Esophagus squamous epithelium (tissue), 5 donors: ENCODE measurements at places on chromosomes 4 and X.

DNA sequence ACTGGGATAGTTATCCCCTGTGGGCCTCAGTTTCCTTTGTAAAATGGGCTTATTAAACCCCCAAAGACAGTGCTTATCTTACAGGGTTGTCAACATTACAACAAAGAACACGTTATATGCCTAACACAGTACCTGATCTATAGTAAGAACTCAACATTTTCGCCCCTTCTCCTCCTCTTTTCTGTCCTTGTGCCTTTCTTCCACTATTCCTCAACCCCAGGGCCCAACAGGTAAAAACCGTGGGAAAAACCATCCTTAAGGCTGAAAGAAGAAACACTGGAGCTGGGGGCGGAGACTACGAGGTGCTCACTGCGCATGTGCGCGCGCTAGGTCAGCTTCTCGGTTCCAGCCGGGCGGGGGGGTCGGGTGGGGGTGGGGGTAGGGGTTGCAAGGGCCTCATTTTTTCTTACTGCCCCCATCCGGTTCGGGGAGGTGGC, 426 bp upstream of the XIAP start:
- H3K27me3 ChIP-seq: no peaks in the 10 kb centered on the region
- H3K36me3 ChIP-seq: no peaks in the 10 kb centered on the region
- H3K27ac ChIP-seq: peak overlapping the region; percentile 97
- DNase-seq: no peak
- H3K4me1 ChIP-seq: no peaks in the 10 kb centered on the region

GRCh38 chr4:115323106-115323707, 209.8 kb upstream of the NDST4 start:
- H3K36me3 ChIP-seq: no peaks in the 10 kb centered on the region
- DNase-seq: no peak
- H3K27ac ChIP-seq: no peak overlapping the region

GRCh38 chrX:124274438-124275181, 57.9 kb upstream of the TEX13D start:
- H3K27ac ChIP-seq: no peak overlapping the region
- no peaks in the 10 kb centered on the region for H3K4me1 ChIP-seq
- DNase-seq: no peak

- H3K27me3 ChIP-seq: no peaks in the 10 kb centered on the region
- no peak overlapping the region for H3K27ac ChIP-seq
- H3K36me3 ChIP-seq: no peaks in the 10 kb centered on the region
Measured at GRCh38 chr4:85676850-85677590, 202.1 kb downstream of the ARHGAP24 start.

- no peak for DNase-seq
- H3K4me1 ChIP-seq: peaks cover 14% of the 10 kb centered on the region
- H3K27me3 ChIP-seq: no peaks in the 10 kb centered on the region
- H3K27ac ChIP-seq: no peak overlapping the region
Measured at GRCh38 chrX:71493111-71493613, 39.7 kb upstream of the OGT start.

DNA sequence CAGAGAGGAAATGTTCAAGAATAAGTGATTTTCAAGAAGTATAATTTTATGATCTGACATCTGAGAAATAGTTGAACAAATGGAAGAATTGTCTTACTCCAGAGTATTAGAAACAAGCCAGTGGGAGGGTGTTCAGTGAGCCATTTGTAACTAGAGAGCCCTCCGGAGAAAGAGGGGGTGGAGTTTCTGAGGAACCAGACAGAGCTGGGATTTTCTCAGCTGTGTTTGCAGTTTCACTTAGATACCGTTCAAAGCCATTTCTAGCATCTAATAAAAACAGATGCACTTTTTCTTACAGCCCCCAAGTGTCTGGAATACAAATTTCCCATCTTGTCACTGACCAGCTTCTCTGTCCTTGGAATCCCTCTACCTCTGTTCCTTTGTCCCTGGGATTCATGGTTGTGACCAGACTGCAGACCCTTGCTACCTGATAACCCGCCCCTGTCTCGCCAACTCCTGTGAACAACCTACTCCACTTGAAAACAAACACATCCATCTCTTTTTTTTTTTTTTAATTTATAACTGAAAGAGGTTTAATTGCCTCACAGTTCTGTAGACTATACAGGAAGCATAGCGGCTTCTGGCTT, 132.8 kb upstream of the KLF3 start:
- H3K4me1 ChIP-seq: peaks cover 20% of the 10 kb centered on the region
- H3K36me3 ChIP-seq: no peaks in the 10 kb centered on the region
- no peaks in the 10 kb centered on the region for H3K27me3 ChIP-seq

GRCh38 chr4:109302361-109303139, at the start of gene COL25A1:
TSS of gene COL25A1 (minus strand) at chr4:109302658.
- peak within 1 kb of the TSS; percentile 55 for H3K27ac ChIP-seq
- no peaks in the 10 kb centered on the region for H3K36me3 ChIP-seq
- no peak for DNase-seq
- peak within 1 kb of the TSS; percentile 56 for H3K4me3 ChIP-seq
- H3K27me3 ChIP-seq: peaks cover 61% of the 10 kb centered on the region
- peaks cover 17% of the 10 kb centered on the region for H3K4me1 ChIP-seq

- H3K27ac ChIP-seq: no peak overlapping the region
- H3K4me3 ChIP-seq: no peak overlapping the region
- H3K27me3 ChIP-seq: no peaks in the 10 kb centered on the region
- DNase-seq: no peak
- no peaks in the 10 kb centered on the region for H3K36me3 ChIP-seq
Measured at GRCh38 chr4:7166981-7167700, 25.2 kb upstream of the SORCS2 start.

DNA sequence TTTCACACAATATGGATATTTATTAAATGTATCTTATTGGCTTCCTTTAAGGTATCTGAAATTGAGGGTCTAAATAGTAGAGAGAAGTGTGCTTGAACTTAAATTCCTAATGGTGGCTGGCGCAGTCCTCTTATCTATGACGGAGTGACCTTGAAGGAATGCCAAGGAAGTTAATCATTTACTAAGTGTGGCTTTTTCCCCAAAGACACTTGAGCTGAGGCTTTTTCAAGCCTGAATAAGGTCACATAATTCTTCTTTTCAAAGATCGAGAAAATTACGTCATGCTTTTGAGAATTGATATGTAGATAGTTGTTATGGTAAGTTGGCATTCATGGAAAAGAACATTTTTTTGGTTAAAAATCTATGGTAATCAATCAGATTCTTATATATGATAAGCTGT, 11.7 kb upstream of the PRPS2 start:
- H3K4me3 ChIP-seq: no peak overlapping the region
- H3K36me3 ChIP-seq: no peaks in the 10 kb centered on the region
- H3K4me1 ChIP-seq: no peaks in the 10 kb centered on the region
- H3K27me3 ChIP-seq: no peaks in the 10 kb centered on the region

DNA sequence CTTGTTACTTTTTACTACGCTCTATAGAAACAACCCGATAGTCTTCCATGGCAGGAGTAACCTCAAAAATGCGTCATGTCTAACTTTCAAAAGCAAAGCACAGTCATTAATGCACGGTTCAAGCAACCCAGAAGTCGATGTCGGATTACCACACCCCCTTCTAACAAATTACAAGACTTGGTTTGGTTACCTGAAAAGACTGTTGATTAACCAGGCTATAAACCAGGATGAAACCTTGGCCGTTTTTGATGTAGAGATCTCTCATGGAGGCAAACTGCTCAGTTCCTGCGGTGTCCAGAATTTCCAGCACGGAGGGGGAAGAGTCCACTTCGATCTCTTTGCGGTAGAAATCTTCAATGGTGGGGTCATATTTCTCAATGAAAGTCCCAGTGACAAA, 2.4 kb downstream of the RAP2C start:
- peak overlapping the region; percentile 98 for H3K27ac ChIP-seq
- H3K36me3 ChIP-seq: no peaks in the 10 kb centered on the region
- no peak for DNase-seq
- peak overlapping the region; percentile 80 for H3K4me3 ChIP-seq
- no peaks in the 10 kb centered on the region for H3K27me3 ChIP-seq
- H3K4me1 ChIP-seq: no peaks in the 10 kb centered on the region

- no peak overlapping the region for H3K4me3 ChIP-seq
- H3K27me3 ChIP-seq: no peaks in the 10 kb centered on the region
- H3K4me1 ChIP-seq: no peaks in the 10 kb centered on the region
- no peaks in the 10 kb centered on the region for H3K36me3 ChIP-seq
- no peak overlapping the region for H3K27ac ChIP-seq
- DNase-seq: no peak
Measured at GRCh38 chrX:455673-456072, 69.0 kb upstream of the PPP2R3B start.

- DNase-seq: no peak
- peaks cover 9% of the 10 kb centered on the region for H3K4me1 ChIP-seq
- H3K27ac ChIP-seq: no peak overlapping the region
- H3K4me3 ChIP-seq: no peak overlapping the region
Measured at GRCh38 chr4:118969359-118969758, 80.7 kb downstream of the SYNPO2 start.

- H3K4me3 ChIP-seq: no peak overlapping the region
- peaks cover 6% of the 10 kb centered on the region for H3K4me1 ChIP-seq
- no peak overlapping the region for H3K27ac ChIP-seq
- no peak for DNase-seq
Measured at GRCh38 chr4:40118861-40119260, 62.2 kb downstream of the N4BP2 start.

GRCh38 chr4:78100060-78100459, 42.9 kb downstream of the FRAS1 start:
- H3K36me3 ChIP-seq: no peaks in the 10 kb centered on the region
- no peak overlapping the region for H3K27ac ChIP-seq
- H3K4me1 ChIP-seq: no peaks in the 10 kb centered on the region
- no peak for DNase-seq
- H3K4me3 ChIP-seq: no peak overlapping the region

DNA sequence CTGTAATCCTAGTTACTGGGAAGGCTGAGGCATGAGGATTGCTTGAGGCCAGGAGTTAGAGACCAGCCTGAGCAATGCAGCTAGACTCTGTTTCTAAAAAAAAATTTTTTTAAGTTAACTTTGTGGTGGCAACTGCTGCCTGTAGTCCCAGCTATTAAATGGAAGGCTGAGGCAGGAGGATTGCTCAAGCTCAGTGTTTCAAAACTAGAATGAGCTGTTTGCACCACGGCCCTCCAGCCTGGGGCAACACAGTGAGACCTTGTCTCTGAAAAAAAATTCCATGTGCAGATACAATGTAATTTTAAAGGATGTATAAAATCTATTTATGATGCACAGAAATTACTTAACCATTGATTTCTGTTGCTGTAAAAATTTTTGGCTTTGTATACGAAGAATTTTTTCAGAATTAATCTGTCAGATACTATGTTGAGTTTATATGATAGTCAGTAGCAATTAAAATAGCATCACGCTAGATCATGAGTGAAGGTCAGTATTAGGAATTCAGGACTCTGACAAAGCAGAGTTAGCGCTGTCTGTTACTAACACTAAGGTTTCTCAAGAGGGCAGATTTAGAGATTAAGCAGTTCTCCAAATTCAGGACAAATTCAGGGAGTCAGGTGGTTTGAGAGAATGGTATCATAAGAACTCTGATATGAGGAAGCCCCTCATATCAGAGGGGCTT, 8.3 kb upstream of the AGA start:
- no peak overlapping the region for H3K27ac ChIP-seq
- H3K4me3 ChIP-seq: no peak overlapping the region
- no peaks in the 10 kb centered on the region for H3K27me3 ChIP-seq
- DNase-seq: no peak
- H3K36me3 ChIP-seq: no peaks in the 10 kb centered on the region
- H3K4me1 ChIP-seq: no peaks in the 10 kb centered on the region

DNA sequence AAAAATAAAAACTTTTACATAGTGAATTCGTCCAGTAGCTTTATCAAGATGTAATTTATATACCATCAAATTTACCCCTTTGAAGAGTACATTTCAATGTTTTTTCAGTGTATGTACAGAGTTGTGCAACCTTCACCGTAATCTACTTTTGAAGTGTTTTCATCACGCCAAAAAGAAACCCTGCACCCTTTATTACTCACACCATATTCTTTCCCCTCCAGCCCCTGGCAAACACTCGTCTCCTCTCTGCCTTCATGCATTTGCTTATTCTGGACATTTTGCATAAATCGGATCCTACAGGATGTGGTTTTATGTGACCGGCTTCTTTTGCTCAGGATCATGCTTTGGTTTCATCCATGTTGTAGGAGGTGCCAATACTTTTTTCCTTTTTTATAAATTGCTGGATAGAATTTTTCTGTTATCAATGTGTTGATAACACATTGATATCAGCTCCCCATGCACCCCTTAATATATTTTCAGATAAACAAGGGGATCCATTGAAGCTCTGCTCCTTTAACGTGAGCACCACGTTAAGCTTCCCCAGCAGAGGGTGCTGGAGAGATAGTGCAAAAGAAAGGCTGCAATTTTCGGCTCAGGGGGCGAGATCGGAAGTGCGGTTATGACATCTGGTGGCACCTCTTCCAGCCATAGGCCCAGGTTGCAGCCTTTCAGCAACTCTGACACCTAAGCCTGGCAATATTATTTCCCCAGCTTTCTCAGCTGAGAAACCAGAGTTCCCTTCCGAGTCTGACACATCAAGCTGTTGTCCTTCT, 100.1 kb upstream of the VCX3B start:
- H3K4me1 ChIP-seq: no peaks in the 10 kb centered on the region
- H3K27me3 ChIP-seq: no peaks in the 10 kb centered on the region
- no peak overlapping the region for H3K4me3 ChIP-seq

DNA sequence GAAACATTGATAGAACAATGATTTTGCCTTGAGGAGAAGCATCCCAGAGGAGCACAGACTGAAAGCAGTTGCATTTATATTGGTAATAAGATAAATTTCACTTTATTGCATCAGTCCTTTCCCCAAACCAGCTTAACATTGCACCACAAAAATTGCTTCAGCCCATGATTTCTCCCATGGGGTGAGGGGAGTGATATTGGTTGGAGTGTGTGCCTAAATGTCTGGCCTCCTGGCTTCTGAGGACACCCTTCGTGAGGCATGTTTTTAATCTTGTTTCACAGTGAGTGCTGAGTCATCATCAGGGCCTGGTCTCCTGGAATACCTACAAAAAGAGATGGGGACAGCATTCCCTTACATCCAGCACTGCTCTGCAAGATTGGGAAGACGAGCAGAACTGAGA, 487.9 kb downstream of the C4orf33 start:
- no peak overlapping the region for H3K4me3 ChIP-seq
- DNase-seq: no peak
- H3K27me3 ChIP-seq: no peaks in the 10 kb centered on the region
- no peaks in the 10 kb centered on the region for H3K4me1 ChIP-seq
- no peaks in the 10 kb centered on the region for H3K36me3 ChIP-seq

GRCh38 chr4:83890816-83891215, 354.9 kb downstream of the GPAT3 start:
- H3K27me3 ChIP-seq: no peaks in the 10 kb centered on the region
- H3K4me1 ChIP-seq: no peaks in the 10 kb centered on the region
- H3K36me3 ChIP-seq: no peaks in the 10 kb centered on the region
- no peak for DNase-seq

- no peak for DNase-seq
- H3K36me3 ChIP-seq: no peaks in the 10 kb centered on the region
- no peaks in the 10 kb centered on the region for H3K4me1 ChIP-seq
- no peak overlapping the region for H3K4me3 ChIP-seq
- no peak overlapping the region for H3K27ac ChIP-seq
Measured at GRCh38 chr4:52780206-52780605, 29.0 kb upstream of the ERVMER34-1 start.

GRCh38 chr4:125091-125771, 930 bp downstream of the ZNF718 start:
- no peak for DNase-seq
- H3K4me1 ChIP-seq: peaks cover 21% of the 10 kb centered on the region
- H3K27ac ChIP-seq: peak overlapping the region; percentile 88
- H3K4me3 ChIP-seq: peak overlapping the region; percentile 54
